ENCODE measurements at places on chromosomes 2 and 18. TPM values are rescaled to one million over a fixed set of nuclear protein-coding genes. Genes with fewer than 3 reads are reported as not detected.

DNA sequence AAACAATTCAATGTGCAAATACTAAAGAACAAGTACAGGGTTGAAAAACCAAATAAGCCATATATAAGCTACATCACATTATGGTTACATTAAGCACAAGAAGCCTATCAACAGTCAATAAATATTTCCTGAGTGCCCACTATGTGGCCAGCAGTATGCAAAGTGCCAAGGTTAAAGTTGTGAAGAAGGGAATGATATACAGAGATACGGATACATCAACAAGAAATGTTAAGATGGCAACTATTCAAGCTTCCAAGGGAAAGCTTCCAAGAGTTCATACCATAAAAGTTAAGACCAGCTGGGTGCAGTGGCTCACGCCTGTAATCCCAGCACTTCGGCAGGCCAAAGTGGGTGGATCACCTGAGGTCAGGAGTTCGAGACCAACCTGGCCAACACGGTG is 14.0 kb downstream of the DYM start:
- no peak for DNase-seq

DNA sequence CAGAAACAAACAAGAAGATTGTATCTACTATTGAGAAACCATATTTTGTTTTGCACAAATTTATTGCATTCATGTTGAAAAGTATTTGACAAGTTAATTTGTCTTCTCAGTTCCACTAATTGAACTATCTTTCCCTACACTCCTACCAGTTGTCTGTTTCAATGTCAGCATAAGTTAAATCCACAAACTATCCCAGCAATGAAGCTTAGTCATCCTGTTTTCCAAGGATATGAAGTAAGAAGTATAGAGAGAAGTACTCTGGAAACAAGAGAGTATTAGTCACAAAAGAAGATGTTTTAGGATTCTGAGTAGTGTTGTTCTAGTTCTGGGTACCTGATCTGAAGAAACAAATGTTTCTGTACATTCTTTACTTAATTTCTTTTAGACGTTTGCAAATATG is 261.6 kb upstream of the ZNF804A start:
- no peak for DNase-seq

DNA sequence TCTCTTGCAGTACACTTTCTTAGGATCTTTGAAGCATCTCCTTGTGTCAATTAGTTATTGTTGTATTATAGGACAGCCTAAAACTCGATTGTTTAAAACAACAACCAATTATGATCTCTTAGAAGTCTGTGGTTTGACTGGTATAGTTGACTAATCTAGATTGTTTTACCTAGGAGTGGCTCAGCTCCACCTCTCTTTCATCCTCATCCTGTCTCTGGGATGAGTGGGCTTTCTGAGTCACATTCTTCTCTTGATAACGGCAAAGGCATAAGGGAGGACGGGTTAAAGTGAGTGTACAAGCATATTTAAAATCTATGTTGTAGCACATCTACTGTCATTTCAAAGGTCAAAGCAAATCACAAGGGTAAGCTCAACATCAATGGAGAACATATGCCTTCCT is 102.3 kb upstream of the GULP1 start:
- DNase-seq = peak; percentile 1

DNA sequence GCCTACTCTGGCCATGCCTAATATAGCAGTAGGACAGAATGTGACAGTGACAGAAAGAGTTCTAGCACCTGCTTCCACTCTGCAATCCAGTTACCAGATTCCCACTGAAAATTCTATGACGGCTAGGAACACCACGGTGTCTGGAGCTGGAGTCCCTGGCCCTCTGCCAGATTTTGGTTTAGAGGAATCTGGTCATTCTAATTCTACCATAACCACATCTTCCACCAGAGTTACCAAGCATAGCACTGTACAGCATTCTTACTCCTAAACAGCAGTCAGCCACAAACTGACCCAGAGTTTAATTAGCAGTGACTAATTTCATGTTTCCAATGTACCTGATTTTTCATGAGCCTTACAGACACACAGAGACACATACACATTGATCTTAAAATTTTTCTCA is 45.2 kb upstream of the TTR start:
- DNase-seq = no peak

- DNase-seq = no peak
Observed at GRCh38 chr2:72949642-72950041, 32.3 kb downstream of the EMX1 start.

DNA sequence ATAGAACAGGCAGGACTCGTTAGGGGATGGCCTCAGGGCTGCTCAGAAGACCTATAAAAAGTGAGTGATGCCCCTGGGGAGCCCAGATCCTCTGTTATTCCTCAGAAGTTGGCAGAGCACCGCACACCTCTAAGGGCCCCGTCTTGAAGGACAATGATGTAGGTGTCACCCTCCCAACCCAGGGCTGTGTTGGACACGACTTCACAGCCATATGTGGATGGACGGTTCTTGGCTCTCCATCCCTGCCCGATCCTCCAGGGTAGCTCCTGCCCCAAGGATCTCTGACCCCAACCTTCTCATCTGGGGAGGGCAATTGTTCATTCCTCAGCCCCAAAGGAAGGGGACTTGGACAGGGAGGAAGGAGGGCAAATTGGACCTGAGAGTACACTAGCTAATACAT is 246.1 kb downstream of the DYSF start:
- DNase-seq = no peak

The WDR54 gene
- polyA plus RNA-seq = 19.5 TPM

The AGAP1 gene
- polyA plus RNA-seq = 14.7 TPM

Data from AG04450 (cell line).